Activated T-cell treated with anti-CD3 and anti-CD28 coated beads, Interleukin-2, amount 50 U/mL, for 1 hour (primary cell): ENCODE measurements at places on chromosomes 2 and 18.
A peak's percentile ranks its signal among the peaks of the same experiment; 100 is the strongest.

- no peak for DNase-seq
Observed at GRCh38 chr2:160575368-160575767, 81.8 kb upstream of the RBMS1 start.

DNA sequence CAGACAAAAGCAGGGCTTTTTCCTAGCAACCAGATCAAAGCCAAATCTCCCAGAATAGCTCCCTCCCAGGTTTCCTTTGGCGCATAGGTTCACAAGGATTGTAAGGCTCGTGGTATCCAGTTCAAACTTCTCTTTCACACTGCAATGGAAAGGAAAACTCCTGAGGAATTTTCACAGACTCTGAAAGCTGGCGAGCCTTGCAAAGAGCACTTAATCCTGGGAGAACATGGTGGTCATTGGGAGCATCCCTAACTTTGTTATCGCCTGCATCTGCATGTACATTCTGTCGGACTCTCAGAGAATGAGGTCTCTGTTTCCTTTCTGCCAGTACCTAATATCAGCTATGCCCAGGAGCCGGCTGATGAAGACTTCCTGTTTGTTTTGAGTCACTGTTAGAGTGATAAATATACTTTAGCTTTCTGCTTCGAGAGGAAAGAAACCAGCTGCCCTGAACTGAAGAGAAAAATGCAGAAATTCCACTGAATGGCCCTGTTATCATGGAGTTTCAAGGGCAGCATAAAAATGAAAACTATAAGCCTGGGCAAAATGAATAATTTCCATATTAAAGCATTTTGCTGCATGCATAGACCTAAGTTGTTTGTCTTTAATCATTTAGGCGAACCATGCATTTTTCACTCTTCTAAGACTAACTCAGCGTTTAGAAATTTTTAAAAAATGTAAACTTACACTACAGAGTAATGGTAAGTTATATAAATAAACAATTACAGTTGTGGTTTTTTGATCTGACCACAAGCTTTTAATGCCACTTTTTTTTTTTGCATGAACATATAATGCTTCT, 76.4 kb upstream of the ZEB2 start:
- no peak for DNase-seq

DNA sequence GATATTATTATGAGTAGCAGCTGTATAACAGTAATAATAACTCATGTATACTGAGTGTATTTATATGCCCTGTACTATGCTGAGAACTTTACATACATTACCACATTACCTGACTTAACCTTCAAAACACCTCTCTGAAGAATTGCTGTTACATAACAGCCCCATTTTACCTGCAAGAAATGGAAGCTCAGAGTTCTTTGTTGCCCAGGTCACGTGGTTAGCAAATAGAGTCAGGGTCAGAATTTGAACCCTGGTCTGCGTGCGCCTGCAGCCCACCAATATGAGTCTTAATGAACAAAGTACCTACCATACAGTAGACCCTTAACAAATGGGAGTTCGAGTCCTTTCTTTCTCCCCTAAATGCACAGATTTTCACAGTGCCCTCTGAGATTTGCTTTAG, 101.9 kb downstream of the MCFD2 start:
- DNase-seq, result no peak

- DNase-seq, result no peak
Observed at GRCh38 chr2:50752237-50752636, 279.7 kb downstream of the NRXN1 start.

DNA sequence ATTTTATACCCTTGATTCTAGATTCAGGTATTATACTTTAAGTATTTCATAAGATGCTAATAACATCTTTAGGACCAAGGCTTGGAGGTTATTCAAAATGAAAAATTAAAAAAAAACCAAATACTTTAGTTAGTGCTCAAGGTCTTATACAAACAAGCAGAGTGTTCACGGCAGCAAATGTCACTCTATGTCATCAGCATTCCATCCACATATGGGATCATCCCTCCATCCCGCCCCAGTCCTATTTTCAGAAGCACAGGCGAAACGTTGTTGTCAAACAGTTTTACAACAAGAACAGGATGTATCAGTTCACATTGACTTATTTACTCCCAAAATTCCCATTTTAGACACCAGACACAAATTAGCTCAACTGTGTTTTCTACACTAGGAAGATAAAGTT, 83.7 kb downstream of the DSEL start:
- no peak for DNase-seq

- DNase-seq, result no peak
Observed at GRCh38 chr2:98448441-98449145, 3.9 kb downstream of the INPP4A start.

GRCh38 chr2:117936871-117937428, 76.9 kb downstream of the CCDC93 start:
- no peak for DNase-seq

DNA sequence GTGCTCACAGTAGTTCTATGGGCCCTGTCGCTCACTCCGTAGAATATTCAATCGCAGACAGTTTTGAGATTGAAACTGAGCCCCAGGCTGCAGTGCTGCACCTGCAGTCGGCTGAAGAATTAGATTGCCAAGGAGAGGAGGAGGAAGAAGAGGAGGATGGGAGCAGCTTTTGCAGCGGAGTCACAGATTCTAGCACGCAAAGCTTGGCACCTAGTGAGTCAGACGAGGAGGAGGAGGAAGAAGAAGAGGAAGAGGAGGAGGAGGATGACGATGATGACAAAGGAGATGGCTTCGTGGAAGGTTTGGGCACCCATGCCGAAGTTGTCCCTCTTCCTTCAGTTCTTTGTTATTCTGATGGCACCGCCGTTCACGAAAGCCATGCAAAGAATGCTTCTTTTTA, 115.2 kb downstream of the GALNT3 start:
- no peak for DNase-seq

- DNase-seq, result no peak
Observed at GRCh38 chr2:88170472-88170892, 336 bp downstream of the THNSL2 start.

DNA sequence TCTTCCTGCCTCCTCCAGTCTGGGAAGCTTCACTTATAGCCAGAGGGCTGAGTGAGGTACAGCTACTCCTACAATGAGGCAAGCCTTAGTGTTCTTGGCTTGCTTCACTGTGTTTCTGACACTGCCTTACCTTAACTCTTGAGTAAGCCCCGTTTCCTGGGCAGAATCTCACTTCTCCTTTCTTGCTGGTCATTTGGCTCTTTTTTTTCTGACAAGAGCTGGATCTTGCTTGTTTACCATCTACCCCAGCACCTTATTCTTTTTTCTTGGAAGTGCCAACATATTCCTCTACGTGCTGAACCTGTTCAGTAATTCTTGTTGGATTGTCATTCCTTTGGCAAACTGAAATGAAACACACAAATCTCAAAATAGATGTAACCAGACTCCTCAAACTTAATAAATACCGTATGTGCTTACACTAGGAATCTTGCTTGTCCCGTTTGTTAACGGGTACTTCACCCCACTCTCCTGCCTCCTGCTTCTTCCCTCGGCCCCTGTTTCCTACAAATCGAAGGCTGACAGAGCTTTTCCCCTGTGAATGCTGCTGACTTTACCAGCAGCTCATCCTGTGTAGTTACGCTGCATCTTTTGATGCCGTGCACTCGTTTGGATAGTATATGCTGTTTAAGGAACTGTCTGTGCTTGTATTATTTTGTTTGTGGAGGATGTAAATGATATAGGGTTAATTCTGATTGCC, 132.2 kb downstream of the FMNL2 start:
- no peak for DNase-seq

DNA sequence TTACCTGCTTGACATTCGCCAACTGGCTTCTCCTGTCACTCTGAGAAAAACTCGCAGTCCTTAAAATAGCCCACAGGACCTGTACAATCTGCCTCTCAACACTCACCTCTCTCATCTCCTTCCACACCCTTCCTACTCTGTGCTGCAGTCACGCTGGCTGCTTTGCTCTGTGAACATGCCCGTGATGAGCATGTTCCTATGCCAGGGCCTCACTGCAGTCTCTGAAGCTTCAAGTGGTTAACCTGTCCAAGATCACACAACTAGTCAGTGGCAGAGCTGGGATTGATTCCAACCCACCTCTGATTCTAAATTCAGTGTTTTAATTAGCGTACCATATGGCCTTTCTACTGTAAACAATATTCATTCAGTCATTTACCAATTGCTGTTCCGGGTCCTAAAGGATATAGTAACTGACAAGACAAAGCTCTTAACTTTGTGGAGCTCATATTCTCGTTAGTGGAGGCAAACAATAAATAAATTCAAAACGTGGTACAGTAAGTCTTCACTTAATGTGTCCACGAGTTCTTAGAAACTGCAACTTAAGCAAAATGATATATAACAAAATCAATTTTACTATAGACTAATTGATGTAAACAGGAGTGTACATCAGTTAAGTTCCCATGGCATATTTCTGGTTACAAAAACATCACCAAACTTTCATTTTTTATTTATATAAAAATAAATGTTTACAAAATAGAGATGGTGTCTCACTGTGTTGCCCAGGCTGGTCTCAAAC, 38.9 kb upstream of the FBXO11 start:
- no peak for DNase-seq

GRCh38 chr2:26464390-26465265, 13.3 kb downstream of the OTOF start:
- DNase-seq, result no peak

GRCh38 chr18:47979611-47980200, 49.2 kb upstream of the SMAD2 start:
- DNase-seq, result no peak

DNA sequence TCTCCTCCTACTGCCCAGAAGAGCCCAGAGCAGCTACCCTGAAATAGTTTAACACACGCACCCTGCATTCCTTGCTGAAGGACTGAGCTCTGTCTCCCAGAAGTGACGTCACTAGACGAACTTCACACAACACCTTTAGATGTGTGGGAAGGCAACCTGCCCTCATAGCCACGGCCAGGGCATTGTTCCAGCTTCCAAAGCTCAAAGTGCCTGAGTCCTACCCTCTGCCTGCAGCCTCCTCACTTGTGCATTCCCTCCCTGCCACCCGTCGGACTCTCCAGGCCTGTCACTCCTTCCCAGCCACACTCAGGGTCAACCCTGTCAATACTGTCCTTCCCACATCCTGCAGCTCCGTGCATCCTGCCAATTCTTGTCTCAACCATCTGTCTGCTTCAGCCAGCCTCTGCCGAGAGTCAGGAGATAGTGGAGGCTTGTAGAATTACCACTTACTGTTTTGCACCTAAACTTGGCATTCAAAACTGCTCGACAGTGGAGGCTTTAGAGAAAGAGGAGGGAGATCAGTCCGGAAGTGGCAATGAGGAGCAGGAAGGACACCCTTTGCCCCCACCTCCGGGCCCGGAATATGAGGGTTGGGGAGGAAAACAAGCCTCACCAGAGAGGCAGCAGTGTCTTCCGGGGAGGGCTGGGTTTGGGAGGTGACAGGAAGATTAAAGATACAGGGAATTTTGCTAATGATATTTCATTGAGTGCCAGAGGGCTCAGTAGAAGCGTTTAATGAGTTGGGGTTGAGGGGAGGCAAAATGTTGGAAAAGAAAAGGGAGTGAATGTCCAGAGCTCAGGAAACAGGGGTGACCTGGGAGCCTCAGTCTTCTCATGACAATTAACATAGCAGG, 72.3 kb upstream of the ATG16L1 start:
- DNase-seq, result no peak

- no peak for DNase-seq
Observed at GRCh38 chr2:190984595-190984994, 29.4 kb downstream of the STAT1 start.

- no peak for DNase-seq
Observed at GRCh38 chr2:125573432-125573831, 1082.5 kb upstream of the GYPC start.

- DNase-seq, result no peak
Observed at GRCh38 chr2:227164763-227165291, 403 bp downstream of the COL4A3 start.

DNA sequence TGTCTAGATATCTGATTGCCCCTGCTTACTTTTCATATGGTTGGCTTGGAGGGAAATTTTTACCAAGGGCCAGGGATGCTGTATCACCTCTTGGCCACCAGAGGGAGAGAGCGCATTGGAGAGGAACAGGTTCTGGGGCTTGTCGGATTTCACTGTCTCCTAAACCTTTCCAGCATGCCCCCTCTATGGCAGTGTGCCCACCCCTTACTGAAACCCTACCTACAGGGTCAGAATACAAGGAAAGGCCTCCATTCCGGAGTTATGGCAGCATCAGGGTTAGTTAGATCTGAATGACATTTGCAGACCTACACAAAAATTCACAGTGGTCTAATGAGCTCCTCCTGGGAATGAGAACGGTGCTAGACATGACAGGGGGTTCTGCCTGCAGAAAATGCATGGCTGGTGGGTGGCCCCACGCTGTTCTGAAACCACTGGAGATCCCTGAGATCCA, 5.8 kb downstream of the SLC14A2 start:
- DNase-seq, result peak; percentile 37

GRCh38 chr2:75800456-75800855, 89.7 kb upstream of the GCFC2 start:
- DNase-seq, result no peak

DNA sequence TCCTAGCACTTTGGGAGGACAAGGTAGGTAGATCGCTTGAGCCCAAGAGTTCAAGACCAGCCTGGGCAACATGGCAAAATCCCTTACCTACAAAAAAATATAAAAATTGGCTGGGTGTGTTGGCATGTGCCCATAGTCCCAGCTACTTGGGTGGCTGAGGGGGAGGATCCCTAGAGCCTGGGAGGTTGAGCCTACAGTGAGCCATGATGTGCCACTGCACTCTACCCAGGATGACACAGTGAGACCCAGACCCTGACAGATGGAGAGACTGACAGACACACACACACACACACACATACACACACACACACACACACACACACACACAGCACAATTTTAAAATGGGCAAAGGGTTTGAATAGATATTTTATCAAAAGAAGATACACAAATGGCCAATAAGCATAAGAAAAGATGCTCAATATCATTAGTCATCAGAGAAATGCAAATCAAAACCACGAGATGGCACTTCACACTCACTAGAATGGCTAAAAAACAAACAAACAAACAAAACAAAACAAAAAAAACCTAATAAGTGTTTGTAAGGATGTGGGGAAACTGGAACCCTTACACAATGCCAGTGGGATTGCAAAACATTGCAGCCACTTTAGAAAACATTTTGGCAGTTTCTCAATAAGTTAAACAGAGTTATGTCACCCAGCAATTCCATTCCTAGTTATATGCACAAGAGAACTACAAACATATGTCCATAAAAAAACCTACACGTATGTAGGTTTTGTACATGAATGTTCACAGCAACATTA, 42.3 kb downstream of the BAZ2B start:
- no peak for DNase-seq

DNA sequence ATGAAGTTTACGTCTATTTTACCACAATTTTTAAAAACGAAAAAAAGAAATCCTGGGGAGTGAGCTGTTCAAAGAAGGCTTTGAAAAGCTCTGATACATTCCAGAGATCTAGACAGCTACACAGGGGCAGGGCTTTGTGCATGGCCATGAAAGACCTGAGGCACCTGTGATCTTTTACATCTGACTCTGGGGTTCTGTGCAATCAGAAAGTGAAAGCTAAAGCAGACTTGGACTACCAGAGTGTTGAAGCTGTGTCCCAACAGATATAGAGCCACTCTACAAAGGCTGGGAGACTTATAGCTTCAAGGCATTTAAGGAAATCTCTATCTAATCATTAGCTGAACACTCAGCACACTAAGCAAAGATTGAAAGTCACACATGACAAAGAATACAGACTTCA, 34.1 kb downstream of the PARD6G start:
- no peak for DNase-seq
